ENCODE measurements at places on chromosomes 6 and 20.

DNA sequence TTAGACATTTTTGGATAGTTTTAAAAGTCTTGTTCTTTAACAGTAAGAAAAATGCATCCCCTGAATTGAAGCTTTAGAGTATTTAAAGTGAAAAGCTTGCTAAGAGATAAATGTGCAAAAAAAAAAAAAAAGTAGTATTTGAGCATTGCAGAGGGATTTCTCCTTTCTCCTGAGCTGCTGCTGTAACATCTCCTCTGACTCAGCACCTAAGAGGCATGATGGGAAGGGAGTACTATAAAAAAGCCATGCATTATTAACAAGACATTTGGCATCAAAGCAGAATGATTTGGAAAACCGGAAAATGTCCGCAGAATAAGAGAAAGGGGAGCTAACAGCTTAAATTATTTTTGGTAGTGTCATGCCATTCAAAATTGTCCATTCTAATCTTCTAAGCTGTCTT lies 27.9 kb downstream of the B4GALT5 start:
- DNase-seq, result no peak

DNA sequence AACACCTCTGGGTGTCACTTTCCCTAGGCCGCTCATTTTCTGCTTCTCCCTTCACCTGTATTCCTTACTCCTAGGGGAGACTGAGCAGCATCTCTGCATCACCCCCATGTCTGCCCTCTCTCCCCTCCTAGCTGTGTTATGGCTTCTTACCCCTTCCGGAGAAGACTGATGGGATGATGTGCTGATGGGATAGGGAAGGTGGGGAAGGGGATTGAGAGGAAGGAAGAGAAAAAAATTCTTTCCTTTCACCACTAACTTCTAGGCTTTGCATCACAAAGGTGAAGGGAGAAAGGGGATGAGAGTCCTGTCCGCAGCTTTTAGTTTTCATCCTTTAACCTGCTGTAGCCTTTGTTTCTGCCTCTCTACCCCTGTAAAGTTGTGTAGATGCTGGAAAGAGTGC lies 26.7 kb downstream of the AKAP7 start:
- peak; percentile 24 for DNase-seq

- peak; percentile 76 for DNase-seq
These were observed 19.2 kb upstream of the SPDEF start for GRCh38 chr6:34575326-34575725.

GRCh38 chr6:17220040-17220910 lies 60.9 kb upstream of the RBM24 start:
- DNase-seq, result no peak

DNA sequence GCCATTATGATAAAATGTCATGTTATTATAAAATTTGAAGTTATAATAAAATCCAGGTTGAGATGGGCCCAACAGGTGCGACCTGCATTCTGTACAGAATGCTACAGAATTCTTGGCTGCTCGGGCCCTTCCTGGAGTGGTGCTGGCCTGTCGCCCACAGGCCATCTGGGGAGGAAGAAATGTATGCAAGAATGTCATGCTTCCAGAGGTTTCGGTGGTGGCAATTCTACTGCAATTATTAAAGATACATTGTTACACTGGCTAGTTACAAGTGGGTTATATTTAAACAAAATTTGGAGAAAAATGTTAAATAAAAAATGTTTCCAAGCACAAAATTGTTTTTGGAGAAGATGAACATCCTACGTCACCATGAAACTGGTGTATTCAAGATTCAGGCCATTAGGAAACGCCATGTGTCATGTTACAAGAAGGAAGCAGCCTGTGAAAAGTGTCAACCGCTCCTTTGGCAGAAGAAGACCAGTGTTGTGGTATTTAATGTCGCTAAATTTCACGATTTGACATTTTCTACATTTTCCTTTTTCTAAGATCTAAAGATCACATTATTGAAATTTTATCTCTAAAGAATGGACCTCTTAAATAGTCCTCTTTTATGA lies 7.1 kb downstream of the RAMACL start:
- no peak for DNase-seq

DNA sequence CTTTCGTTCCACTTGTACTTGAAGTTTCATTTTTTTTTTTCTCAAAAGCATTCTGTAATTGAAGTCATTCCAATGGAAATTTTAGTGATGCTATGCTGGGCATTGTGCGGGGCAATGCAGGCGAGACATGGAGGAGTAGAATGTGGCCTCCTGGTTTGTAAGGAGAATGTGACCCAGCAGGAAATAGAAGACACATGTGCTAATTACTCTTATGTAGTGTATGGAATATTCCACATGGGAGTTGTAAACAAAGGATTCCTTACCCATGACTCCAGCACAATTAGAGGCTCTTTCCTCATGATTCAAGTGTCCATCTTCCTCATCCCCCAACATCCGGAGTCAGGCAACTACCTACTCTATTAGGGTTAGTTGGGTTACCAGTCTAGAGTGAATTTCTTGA lies 14.9 kb upstream of the RFPL4B start:
- DNase-seq, result no peak

DNA sequence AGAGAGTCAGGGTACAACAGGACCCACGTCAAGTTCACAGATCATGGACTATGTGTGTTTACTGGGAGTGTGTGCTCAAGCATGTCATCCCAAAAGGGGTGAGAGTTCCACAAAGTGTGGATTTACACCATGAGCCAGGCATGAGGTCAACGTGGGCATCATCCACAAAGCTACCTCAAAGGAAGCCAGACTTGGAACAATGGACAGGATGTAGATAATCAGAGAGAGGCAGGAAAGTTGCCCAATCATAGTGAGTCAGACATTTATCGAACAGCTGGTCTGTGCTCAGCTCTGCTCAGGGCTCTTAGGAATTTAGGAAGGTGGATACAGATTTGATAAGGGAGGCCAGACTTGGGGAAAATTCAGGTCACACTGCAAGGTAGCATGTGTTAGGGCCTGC lies 317.2 kb upstream of the CDYL start:
- DNase-seq, result no peak

- DNase-seq, result no peak
These were observed 26.0 kb downstream of the TOX2 start for GRCh38 chr20:43940518-43941225.

- no peak for DNase-seq
These were observed 29.4 kb upstream of the ZBP1 start for GRCh38 chr20:57649617-57650015.

DNA sequence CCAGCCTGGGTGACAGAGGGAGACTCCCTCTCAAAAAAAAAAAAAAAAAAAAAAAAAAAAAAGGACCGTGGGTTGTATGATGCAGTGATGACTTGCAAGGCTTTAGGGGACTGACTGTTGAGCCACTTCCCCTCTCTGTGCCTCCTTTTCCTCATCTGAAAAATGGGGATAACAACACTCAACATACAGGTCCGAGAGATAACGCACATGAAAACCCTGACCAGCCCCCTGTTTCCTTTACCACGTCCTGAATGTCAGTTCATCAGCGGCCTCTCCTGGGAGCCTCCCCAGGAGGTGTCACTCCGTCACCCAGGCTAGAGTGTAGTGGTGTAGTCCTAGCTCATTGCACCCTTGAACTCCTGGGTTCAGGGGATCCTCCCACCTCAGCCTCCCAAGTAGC lies 3.9 kb downstream of the SLA2 start:
- no peak for DNase-seq

DNA sequence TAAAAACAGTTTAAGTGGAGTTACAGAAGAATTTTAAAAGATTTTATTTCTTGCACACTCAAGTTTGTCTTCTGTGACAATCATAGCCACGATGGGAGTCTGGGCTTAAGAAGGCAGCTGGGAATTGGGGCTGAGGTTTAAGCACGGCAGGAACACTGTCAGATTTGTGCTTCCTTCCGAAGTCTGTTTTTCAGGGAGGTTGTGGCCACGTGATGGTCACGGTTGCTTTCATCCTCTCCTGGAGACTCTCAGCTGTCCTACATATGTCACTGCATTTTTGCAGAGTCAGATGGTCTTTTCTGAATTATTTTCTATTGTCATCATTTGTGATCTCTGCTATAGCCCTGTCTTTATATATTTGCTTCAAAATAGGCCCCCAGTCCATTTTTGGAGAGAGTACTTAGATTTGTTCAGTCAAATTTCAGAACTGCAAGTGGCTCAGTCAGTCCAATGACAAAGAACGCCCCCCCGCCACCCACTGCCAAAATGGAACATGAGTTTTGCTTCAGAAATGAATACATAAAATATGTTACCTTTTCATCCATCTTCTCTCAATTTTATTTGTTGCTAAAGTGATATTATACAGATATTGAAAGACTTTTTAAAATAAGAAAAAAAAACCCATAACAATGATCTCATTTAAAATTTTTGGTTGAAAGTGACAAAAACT lies 111.8 kb upstream of the ZFP64 start:
- DNase-seq, result no peak

- no peak for DNase-seq
These were observed 246.2 kb downstream of the FOXC1 start for GRCh38 chr6:1855890-1856289.

DNA sequence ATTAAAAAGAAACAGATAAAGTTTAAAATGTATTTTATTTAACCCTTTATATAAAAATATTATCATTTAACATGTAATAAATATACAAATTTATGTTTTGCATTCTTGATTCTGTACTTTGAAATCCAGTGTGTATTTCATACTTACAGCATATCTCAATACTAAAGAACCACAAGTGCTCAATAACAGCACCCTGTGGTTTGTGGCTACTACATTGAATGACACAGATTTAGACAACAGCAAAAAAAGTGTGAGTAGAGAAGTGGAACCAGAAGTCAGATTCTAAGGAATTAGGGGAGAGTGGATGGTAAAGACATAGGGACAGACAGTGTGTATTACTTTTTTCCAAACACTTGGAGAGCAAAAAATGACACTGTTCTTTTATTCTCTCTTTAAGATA lies 524.5 kb downstream of the BMP2 start:
- no peak for DNase-seq

DNA sequence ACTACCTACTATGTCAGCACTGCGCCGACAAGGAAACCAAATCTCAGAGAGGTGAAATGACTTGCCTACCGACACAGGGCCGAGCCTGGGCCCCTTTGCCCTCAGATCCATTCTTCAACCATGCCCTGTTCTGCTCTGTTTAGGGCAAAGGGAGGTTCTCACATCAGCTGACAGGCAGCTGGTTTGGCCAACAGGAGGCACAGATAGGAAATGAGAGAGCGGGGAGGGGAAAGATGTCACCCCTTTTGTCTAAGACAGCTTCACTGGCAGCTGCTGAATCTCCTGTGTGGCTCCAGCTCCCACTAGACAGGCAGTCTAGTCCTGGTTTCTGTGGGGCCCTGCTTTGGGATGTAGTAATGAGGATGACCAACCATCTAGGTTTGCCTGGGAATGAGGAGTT lies 158.7 kb downstream of the TMEM200A start:
- no peak for DNase-seq

- DNase-seq, result no peak
These were observed 50.7 kb downstream of the ADAT2 start for GRCh38 chr6:143399775-143400174.

GRCh38 chr6:38978139-38978704 lies 70.4 kb upstream of the GLP1R start:
- DNase-seq, result no peak

DNA sequence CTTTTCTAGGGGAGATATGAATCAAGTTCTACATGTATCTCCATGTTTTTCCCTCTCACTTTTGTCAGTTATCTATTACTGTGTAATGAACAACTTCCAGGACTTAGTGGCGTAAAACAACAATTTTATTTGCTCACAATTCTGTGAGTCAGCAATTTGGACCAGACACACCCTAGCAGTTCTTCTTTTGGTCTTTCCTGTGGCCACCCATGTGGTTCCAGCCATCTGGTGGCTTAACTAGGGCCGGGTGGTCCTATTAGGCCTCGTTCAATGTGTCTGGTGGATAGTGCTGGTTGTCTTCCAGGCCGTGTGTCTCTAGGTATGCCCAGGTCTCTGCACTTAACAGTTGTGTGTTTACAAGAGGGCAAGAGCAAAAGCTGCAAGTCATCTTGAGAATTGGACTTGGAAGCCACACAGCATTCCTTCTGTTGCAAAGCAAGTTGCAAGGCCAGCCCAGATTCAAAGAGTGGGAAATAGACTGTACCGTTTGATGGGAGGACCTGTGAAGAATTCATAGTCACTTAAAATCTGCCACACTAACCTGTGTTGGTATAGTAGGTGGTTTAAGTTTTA lies 20.8 kb upstream of the SLC35D3 start:
- no peak for DNase-seq

- no peak for DNase-seq
These were observed 222.6 kb upstream of the MARCKS start for GRCh38 chr6:113634352-113635163.

DNA sequence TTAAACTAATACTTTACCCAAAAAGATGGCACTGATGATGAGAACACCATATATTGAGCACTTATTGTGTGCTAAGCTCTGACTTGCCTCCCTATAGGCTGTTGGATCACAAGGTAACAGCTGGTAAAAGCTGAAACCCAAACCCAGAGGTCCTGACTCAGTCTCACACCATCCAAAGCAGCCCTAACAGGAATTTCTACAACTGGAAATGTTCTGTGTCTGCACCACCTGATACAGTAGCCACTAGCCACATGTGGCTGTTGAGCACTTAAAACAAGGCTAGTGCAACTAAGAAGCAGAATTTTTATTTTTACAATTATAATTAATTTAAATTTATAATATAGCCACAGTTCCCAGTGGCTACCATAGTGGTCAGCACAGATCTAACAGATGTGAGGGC lies 15.6 kb upstream of the MATN4 start:
- no peak for DNase-seq

DNA sequence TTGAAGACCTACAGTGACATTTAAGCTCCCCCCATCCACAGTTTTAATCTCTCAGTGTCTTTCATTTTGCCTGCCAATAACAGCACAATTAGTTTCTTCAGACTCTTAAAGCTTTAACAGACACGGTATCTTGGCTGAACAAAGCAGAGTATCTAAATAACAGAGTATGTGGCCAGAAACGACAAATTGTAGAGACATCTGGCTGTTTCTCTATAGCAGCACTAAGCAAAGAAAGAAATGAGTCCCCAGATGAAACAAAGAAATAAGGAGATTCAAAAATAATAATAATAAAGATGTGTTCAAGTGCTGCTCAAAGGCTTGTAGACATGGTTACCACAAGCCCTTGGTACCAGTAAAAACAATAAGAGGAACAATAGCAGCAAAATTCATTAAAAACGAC lies 97.8 kb upstream of the HDAC2 start:
- no peak for DNase-seq

GRCh38 chr6:71585472-71585871 lies 296.9 kb downstream of the OGFRL1 start:
- DNase-seq, result no peak

GRCh38 chr6:139334806-139335446 lies 39.5 kb downstream of the CITED2 start:
- no peak for DNase-seq

All from iPS-NIHi11 (cell line).